ENCODE measurements at places on chromosomes 11 and 22.

- no peak for DNase-seq
Observed at GRCh38 chr22:27253108-27253902, 548.3 kb downstream of the MN1 start.

- no peak for DNase-seq
Observed at GRCh38 chr22:40108396-40108795, 69.3 kb upstream of the TNRC6B start.

DNA sequence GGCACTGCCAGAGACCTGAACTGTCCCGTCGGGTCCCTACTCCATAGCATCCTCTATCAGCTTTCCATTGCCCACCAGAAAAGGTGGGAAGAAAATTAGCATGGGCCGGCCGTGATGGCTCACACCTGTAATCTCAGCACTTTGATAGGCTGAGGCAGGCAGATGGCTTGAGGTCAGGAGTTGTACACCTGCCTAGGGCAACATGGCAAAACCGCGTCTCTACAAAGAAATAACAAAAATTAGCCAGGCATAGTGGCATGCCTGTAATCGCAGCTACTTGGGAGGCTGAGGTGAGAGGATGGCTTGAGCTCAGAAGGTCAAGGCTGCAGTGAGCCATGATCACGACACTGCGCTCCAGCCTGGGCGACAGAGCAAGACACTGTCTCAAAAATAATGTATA, 3.5 kb downstream of the SLC25A18 start:
- no peak for DNase-seq

GRCh38 chr11:112795142-112795815, 165.9 kb upstream of the NCAM1 start:
- DNase-seq, result peak; percentile 27

DNA sequence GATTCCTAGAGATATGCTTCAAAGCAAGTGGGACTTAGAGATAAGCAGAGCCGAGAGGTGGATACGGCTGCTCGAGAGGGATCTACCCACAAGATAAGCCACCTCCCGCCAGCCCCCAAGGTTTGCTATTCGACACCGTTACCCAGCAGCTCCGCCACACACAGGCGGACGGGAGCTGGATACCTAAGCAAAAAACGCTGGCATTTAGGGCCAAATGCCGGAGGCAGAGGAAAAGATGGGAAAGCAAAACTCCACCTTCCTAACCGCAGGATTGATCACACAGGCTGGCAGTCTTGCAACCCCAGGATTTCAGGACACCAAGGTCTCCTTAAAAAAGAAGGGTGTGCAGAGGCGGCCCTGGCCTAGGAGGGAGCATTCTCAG, 709 bp downstream of the FTH1 start:
- DNase-seq, result no peak

DNA sequence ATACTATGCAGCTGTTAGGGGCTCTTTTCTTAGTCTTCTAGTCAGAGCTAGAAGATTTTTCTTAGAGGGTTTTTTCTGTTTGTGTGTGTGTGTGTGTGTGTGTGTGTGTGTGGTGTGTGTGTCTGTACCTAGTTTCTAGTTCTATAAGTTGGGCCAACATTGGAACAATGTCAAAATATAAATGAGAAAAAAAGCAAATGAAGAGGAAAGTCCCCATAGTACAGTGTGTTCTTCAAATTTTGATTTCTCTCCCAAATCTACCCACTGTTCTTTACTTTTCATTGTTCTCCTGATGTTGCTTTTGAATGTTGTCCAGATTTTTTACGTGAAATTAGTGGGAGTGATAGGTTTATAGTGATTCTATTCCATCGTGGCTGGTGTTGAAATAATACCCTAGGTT, 2153.4 kb upstream of the RAG2 start:
- no peak for DNase-seq

DNA sequence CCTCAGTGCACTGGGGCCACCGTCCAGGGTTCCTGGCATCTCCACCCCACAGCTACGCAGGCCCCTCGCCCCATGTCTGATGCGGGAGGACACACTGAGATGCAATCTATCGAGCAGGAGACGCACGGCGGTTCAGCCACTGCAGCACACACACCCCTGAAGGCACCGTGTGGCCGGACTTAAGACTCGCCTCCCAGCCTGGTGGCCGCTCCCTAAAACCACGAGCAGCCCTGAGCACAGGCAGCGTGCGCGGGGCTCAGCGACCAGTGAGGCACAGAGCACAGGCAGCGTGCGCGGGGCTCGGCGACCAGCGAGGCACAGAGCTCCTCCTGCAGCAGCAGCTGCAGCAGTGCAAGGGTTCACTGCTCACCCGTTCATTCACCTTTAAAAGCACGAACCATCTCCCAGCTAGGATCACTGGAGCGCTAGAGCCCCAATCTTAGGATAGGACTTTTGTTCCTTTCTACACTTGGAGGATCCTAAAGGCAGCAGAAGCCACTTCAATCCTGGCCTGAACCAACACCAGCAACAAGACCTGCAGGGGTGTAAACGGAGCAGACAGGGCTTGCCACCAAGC, 31.4 kb downstream of the TOLLIP start:
- no peak for DNase-seq

Measured in inflammatory macrophage treated with lipopolysaccharide for 1 hour (primary cell).